HFF-Myc (cell line): ENCODE measurements at places on chromosomes 3 and 15.

- no peak for DNase-seq
These were observed 21.0 kb downstream of the PLXNB1 start for GRCh38 chr3:48408823-48409281.

GRCh38 chr15:80559320-80559693 is 135.8 kb upstream of the ABHD17C start:
- no peak for DNase-seq

- no peak for DNase-seq
These were observed 23.9 kb downstream of the WHAMM start for GRCh38 chr15:82833362-82833682.

DNA sequence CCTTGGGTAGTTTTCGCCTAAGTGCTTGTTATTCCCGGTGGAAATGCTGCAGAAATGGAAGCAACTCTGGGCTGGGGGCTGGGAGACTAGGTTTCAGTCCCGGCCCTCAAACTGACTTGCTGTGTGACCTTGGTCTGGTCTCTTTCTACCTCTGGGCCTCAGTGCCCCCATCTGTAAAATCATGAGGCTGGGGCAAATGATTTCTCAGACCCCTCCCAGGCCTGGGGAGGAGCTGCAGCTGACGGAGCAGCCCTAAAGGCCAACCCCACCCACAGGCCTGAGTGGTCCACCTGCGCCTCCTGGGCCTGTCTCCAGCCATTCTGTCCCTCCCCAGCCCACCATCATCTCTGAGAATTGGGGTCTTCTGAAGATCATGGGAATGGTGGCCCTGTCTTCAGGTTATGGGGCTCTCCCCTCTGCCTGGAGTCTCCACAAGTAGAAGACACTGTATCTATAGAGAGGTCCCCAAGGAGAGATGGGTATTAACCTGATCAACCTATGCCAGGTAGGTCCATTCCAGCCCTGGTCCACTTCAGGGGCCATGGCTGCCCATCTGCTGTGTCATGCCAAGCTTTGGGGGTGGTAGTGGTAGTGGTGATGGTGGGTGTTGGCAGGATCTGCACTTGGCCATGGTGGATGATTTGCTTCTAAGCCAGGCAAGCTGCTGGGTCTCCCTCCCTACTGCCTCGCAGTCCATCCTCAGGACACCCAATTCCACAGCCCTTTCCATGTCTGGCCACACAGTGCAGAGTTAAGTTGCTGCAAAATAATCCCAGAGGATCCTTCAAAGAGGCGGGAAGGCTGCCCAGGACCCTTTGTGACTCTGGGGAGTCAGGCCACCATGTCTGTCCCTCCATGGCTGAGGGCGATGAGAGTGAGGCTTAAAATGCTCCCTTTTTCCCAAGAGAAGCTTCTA is 46.0 kb downstream of the ITGA11 start:
- DNase-seq, result no peak

GRCh38 chr3:171752329-171752728 is 58.0 kb downstream of the PLD1 start:
- DNase-seq, result no peak

DNA sequence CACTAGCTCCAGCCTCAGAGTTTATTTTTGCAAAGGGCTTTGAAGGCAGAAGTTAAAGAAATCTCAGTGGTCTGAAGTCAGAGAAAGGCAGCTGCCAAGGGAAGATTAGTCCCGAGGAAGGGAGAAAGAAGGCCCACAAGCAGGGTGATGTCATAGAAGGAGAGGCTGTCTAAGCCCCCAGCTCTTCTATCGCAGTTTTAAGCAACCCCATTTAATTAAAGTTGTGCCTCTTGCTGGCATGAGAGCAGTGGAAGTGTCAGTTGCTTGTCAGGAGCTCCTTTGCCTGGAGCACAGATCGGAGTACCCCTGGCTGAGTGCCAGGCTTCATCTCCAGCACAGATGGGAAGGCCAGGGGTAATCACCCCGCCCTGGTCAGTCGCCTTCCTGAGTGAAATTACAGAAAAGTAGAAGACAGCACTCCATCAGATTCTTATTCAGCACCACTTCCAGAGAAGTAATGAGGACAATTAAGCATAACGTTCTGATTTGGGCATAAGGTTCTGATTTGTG is 530.7 kb downstream of the EPHB1 start:
- no peak for DNase-seq

GRCh38 chr15:83092309-83092976 is 15.0 kb upstream of the TM6SF1 start:
- DNase-seq, result no peak

DNA sequence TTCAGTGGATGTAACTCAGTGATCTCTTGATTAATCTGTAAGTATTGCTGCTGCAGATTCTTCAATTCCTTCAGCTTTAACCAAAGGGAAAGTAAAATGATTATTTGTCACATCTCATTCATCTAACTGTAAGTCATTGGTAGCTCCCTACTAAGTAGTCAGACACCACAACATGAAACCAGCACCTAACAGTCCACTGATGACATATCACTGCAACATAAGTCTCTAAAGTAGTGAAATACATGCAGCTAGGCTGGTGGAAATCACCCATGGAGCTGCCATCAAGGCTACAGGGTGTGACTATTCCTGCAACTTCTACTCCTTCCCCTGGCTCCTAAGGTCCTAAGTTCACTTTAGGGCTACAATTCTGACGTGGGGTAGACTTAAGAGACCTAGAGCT is 21.1 kb upstream of the HCLS1 start:
- DNase-seq, result no peak
